Upper lobe of right lung (tissue), 1 donor: ENCODE measurements at places on chromosomes 3 and 15.

- H3K27ac ChIP-seq, result no peak overlapping the region
- no peaks in the 10 kb centered on the region for H3K4me1 ChIP-seq
- H3K27me3 ChIP-seq, result no peaks in the 10 kb centered on the region
- H3K36me3 ChIP-seq, result no peaks in the 10 kb centered on the region
Measured at GRCh38 chr3:159669766-159670165, 318.9 kb upstream of the IL12A start.

DNA sequence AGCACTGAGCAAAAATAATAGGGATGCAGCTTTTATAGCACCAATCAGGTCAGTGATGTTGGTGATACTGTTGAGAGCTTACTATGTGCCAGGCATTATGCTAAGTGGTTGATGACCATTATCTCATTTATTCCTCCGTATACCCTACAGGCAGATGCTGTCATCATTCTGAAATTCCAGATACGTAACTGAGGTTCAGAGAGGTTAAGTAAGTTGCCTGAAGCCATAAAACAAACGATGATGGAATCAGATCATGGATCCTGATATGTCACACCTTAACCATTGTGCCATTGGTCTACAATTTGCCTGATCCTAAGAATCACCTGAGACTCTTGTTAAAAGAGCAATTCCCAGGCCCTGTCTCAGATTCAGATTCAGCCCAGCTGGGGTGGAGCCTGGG, 49.5 kb downstream of the ST6GAL1 start:
- H3K4me1 ChIP-seq, result peaks cover 21% of the 10 kb centered on the region
- H3K27ac ChIP-seq, result no peak overlapping the region
- no peaks in the 10 kb centered on the region for H3K27me3 ChIP-seq
- H3K36me3 ChIP-seq, result peaks cover 4% of the 10 kb centered on the region
- DNase-seq, result no peak

GRCh38 chr15:69755551-69756310, 303.1 kb downstream of the RPLP1 start:
- H3K4me1 ChIP-seq, result peaks cover 38% of the 10 kb centered on the region
- H3K27me3 ChIP-seq, result no peaks in the 10 kb centered on the region
- no peak for DNase-seq
- no peaks in the 10 kb centered on the region for H3K36me3 ChIP-seq
- H3K4me3 ChIP-seq, result no peak overlapping the region

DNA sequence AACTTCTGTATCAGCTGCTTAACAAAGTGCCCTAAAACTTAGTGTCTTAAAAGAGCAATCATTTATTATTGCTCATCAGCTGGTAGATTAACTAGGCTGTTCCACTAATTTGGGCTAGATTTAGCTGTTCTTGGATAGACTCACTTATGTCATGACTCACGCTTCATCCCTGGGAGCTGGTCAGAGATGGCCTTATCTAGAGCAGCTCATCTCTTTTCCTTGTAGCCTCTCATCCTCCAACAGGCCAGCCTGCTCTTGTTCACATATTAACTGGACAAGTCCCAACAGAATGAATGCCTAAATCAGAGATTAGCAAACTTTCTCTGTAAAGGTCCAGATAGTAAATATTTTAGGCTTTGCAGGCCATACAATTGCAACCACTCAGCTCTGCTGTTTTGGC, 66.9 kb upstream of the PLAAT1 start:
- no peak overlapping the region for H3K4me3 ChIP-seq
- no peaks in the 10 kb centered on the region for H3K4me1 ChIP-seq
- H3K27me3 ChIP-seq, result no peaks in the 10 kb centered on the region

GRCh38 chr3:147943265-147943945, 534.2 kb downstream of the ZIC1 start:
- H3K4me1 ChIP-seq, result no peaks in the 10 kb centered on the region
- no peak for DNase-seq
- no peak overlapping the region for H3K27ac ChIP-seq
- H3K4me3 ChIP-seq, result no peak overlapping the region
- H3K36me3 ChIP-seq, result no peaks in the 10 kb centered on the region

- H3K36me3 ChIP-seq, result no peaks in the 10 kb centered on the region
- no peaks in the 10 kb centered on the region for H3K4me1 ChIP-seq
- no peak for DNase-seq
- no peak overlapping the region for H3K27ac ChIP-seq
- H3K27me3 ChIP-seq, result no peaks in the 10 kb centered on the region
- no peak overlapping the region for H3K4me3 ChIP-seq
Measured at GRCh38 chr3:184652465-184652864, 59.4 kb downstream of the MAGEF1 start.

- peaks cover 51% of the 10 kb centered on the region for H3K36me3 ChIP-seq
- H3K4me1 ChIP-seq, result peaks cover 84% of the 10 kb centered on the region
- H3K4me3 ChIP-seq, result no peak overlapping the region
- no peak for DNase-seq
- peak overlapping the region; percentile 88 for H3K27ac ChIP-seq
Measured at GRCh38 chr3:141411251-141411771, 43.0 kb downstream of the ZBTB38 start.

- H3K4me1 ChIP-seq, result no peaks in the 10 kb centered on the region
- no peaks in the 10 kb centered on the region for H3K36me3 ChIP-seq
- H3K27me3 ChIP-seq, result no peaks in the 10 kb centered on the region
- DNase-seq, result no peak
Measured at GRCh38 chr3:37114251-37115145, 59.9 kb downstream of the LRRFIP2 start.

GRCh38 chr3:72427624-72428023, 420.6 kb downstream of the SHQ1 start:
- no peak overlapping the region for H3K27ac ChIP-seq
- peaks cover 16% of the 10 kb centered on the region for H3K4me1 ChIP-seq
- no peak overlapping the region for H3K4me3 ChIP-seq
- no peak for DNase-seq
- H3K27me3 ChIP-seq, result no peaks in the 10 kb centered on the region

- H3K4me1 ChIP-seq, result peaks cover 16% of the 10 kb centered on the region
- H3K4me3 ChIP-seq, result no peak overlapping the region
- no peaks in the 10 kb centered on the region for H3K36me3 ChIP-seq
- H3K27ac ChIP-seq, result no peak overlapping the region
- DNase-seq, result no peak
Measured at GRCh38 chr3:30354972-30355371, 251.4 kb upstream of the TGFBR2 start.

GRCh38 chr15:98875309-98875708, 132.3 kb downstream of the PGPEP1L start:
- DNase-seq, result no peak
- no peak overlapping the region for H3K4me3 ChIP-seq
- H3K36me3 ChIP-seq, result no peaks in the 10 kb centered on the region

GRCh38 chr3:131794766-131795388, 239.9 kb downstream of the CPNE4 start:
- H3K4me3 ChIP-seq, result no peak overlapping the region
- peaks cover 10% of the 10 kb centered on the region for H3K4me1 ChIP-seq
- H3K27ac ChIP-seq, result no peak overlapping the region

DNA sequence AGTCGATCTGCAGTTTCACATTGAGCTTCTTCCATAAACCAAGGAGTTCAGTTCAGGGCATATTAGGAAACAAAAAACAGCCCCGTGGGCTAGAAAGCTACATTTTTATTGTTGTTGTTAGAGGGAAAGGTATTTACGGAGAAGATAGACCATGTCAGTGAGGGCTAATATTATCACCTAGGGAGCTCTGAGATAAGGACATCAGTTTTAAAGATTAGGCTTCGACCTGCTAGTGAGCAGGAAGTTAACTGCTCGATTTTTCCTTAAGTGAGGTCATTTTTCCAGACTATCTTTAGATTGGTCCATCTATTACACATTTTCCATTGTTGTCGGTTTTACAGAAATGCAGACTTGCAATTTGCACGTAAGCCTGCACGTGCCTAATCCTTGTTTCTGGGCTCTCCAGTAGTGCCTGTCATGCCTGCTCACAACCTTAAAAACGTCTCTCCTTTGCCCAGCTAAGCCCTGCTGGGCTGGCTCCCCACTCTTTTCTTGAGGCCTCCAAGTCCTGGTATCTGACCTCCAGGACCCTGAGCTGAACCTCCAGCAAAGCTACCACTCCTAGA, 72.6 kb downstream of the MTHFS start:
- no peaks in the 10 kb centered on the region for H3K4me1 ChIP-seq
- H3K36me3 ChIP-seq, result no peaks in the 10 kb centered on the region
- no peak overlapping the region for H3K27ac ChIP-seq
- H3K4me3 ChIP-seq, result no peak overlapping the region
